Peyer's patch (tissue), 4 donors: ENCODE measurements at places on chromosomes 2 and 18. TPM values are rescaled to one million over a fixed set of nuclear protein-coding genes. Genes with fewer than 3 reads are reported as not detected.
A peak's percentile ranks its signal among the peaks of the same experiment; 100 is the strongest.

ANKRD62 gene
- not detected for total RNA-seq

HOXD12 gene
- total RNA-seq = not detected

CDKL4 gene
- 4.1 TPM for total RNA-seq

SERPINB3 gene
- not detected for total RNA-seq

CNGA3 gene
- not detected for total RNA-seq

MAL gene
- not detected for total RNA-seq

DNA sequence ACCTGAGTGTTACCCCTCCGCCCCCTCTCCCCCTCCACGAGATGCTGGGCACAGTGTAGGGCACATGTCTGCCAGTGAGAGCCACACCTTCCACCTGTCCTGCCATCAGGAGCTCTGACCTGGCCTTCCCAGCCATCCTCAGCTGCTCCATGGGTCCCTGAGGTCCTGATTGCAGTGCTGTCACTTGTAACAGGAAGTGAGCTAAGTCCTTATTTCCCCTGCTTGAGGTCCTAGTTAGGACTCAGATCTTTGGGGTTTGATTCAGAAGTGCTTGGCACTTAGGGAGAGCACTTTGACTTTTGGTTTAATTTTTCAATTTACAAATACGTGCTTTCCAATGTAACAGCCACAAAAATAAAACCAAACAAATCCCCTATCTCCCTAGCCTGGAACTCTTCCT lies 125.5 kb downstream of the WDSUB1 start:
- H3K27me3 ChIP-seq = no peaks in the 10 kb centered on the region
- H3K27ac ChIP-seq = no peak overlapping the region
- no peak overlapping the region for H3K4me3 ChIP-seq
- no peak for DNase-seq
- H3K36me3 ChIP-seq = no peaks in the 10 kb centered on the region
- H3K4me1 ChIP-seq = no peaks in the 10 kb centered on the region

- no peak overlapping the region for H3K27ac ChIP-seq
- peak; percentile 55 for DNase-seq
- H3K27me3 ChIP-seq = no peaks in the 10 kb centered on the region
- no peak overlapping the region for H3K4me3 ChIP-seq
- no peaks in the 10 kb centered on the region for H3K4me1 ChIP-seq
Measured at GRCh38 chr2:109238580-109238979, 109.6 kb downstream of the SH3RF3 start.

- DNase-seq = no peak
- H3K27me3 ChIP-seq = peaks cover 2% of the 10 kb centered on the region
- H3K27ac ChIP-seq = no peak overlapping the region
Measured at GRCh38 chr2:197088694-197089093, 162.2 kb upstream of the PGAP1 start.

DNA sequence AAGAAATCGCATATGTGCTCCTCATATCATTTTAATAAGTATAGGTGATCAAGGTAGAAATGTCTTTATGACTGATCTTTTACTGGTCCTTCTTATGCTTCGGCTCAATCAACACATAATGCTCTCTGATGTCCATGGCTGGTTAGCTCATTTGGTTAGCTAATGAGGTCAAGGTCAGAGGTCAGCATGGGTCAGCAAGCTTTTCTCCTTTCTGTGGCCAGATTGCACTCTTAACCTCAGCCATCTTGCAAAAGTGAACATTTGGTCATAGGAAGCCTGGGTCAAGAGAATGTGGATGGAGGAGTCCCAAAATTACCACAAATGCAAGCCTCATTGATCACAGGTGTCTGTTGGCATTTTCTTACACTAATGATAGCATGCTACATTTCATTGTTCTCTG lies 35.4 kb upstream of the DARS1 start:
- H3K4me1 ChIP-seq = no peaks in the 10 kb centered on the region
- H3K27me3 ChIP-seq = no peaks in the 10 kb centered on the region
- H3K36me3 ChIP-seq = no peaks in the 10 kb centered on the region
- no peak overlapping the region for H3K27ac ChIP-seq

- no peak overlapping the region for H3K4me3 ChIP-seq
- DNase-seq = no peak
- no peaks in the 10 kb centered on the region for H3K4me1 ChIP-seq
- H3K27ac ChIP-seq = no peak overlapping the region
Measured at GRCh38 chr2:110688594-110689091, 10.8 kb upstream of the BUB1 start.

- H3K4me3 ChIP-seq = no peak overlapping the region
- H3K4me1 ChIP-seq = no peaks in the 10 kb centered on the region
- no peaks in the 10 kb centered on the region for H3K27me3 ChIP-seq
- no peaks in the 10 kb centered on the region for H3K36me3 ChIP-seq
Measured at GRCh38 chr2:231914077-231914690, 12.0 kb downstream of the NPPC start.

- no peak overlapping the region for H3K4me3 ChIP-seq
- no peak overlapping the region for H3K27ac ChIP-seq
- H3K27me3 ChIP-seq = no peaks in the 10 kb centered on the region
- no peaks in the 10 kb centered on the region for H3K36me3 ChIP-seq
Measured at GRCh38 chr18:26765498-26765897, 100.0 kb downstream of the AQP4 start.

- no peak for DNase-seq
- no peaks in the 10 kb centered on the region for H3K4me1 ChIP-seq
- no peaks in the 10 kb centered on the region for H3K27me3 ChIP-seq
- no peak overlapping the region for H3K4me3 ChIP-seq
- no peaks in the 10 kb centered on the region for H3K36me3 ChIP-seq
- no peak overlapping the region for H3K27ac ChIP-seq
Measured at GRCh38 chr2:187482796-187483195, 34.7 kb upstream of the CALCRL start.

DNA sequence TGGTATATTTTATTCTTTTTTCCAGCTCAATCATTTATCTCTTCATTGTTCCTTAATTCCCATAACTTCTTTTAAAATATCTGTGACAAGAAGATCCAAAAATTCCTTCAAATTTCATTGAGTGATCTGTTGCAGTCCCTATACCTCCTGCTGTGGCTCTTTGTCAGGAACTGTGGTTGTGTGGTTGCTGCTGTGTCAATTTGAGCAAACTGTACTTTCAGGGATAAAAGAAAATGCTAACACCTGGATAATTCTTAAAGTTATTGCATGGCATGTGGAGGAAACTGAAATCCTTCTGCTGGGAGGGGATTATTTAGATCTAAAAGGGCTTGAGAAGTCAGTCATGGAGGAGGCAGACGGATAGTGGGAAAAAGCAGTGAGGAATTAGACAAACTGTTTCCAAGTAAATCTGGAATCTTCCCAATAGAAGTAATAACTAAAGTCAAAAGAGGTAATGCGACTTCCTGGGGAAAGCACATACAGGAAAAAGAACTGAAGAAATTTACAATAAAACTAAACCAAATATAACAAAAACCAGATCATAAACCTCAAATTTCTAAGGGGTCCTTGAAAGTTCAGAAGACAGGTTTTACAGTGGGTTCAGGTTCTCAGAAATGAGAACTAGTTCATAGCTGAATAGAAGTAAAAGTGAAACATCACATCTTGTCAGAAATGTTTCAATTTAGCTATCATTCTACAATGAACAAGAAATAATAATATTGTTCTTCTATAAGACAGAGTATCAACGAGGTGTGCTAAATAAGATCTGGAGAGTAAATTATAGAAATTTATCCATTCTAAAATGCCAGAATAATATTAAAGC lies 33.5 kb upstream of the CD226 start:
- H3K4me1 ChIP-seq = no peaks in the 10 kb centered on the region
- no peaks in the 10 kb centered on the region for H3K27me3 ChIP-seq
- no peak overlapping the region for H3K4me3 ChIP-seq
- DNase-seq = no peak
- no peak overlapping the region for H3K27ac ChIP-seq

DNA sequence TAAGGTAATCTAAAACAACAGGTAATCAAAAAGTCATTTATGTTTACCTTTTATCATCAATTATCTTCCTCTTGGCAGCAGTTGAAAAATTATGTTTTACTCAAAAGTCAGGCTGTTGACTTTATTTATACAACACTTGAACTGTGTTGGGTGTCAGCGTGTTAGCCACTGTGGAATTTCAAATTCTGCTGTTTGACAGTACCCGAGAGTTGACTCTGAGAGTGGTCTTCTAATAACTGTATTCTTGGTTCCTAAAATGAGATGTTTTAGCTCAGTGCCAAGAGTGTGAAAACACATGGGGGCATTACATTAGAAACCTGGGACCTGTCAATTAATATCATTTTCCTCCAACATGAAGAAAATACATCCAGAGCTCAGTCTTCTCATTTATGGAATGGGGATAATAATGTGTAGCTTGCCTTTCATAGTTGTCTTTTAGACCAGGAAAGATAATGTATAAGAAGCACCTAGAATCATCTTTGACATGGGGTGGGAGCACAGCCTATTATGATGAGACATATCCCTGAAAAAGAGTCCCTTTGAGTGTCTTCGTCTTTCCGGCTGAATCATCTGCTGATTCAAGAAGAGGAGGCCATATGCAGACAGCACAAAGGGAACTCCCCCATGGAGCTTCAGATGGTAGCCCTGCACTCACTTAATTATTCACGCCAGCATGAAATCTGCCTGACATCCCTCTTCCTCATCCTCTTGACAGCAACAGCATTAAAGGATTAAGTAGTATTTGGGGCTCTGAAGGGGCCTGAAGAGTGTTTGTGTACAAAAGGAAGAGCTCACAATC lies 89.1 kb downstream of the AFF3 start:
- H3K27me3 ChIP-seq = no peaks in the 10 kb centered on the region
- H3K27ac ChIP-seq = no peak overlapping the region
- no peak for DNase-seq
- no peak overlapping the region for H3K4me3 ChIP-seq
- no peaks in the 10 kb centered on the region for H3K36me3 ChIP-seq

- DNase-seq = no peak
- no peak overlapping the region for H3K4me3 ChIP-seq
- H3K27me3 ChIP-seq = no peaks in the 10 kb centered on the region
- no peaks in the 10 kb centered on the region for H3K36me3 ChIP-seq
- H3K4me1 ChIP-seq = no peaks in the 10 kb centered on the region
- H3K27ac ChIP-seq = no peak overlapping the region
Measured at GRCh38 chr2:180709392-180710145, 270.8 kb upstream of the UBE2E3 start.

DNA sequence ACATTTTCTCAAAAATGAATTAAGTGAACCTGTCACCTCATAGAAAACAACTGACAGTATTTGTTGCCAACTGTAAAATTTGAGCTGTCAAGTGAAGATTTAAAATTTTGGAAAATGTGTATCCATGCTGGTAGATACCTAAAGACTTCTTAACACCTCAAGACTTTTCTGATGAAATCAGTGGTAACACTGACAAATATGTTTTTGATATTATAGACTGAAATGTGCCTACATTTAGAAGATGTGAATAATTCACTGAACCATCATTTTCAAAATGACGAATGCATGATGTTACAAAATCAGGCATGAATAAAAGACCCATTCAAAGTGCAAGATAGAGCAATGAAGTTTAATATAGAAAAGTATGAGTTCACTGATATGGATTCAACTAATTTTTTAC lies 51.5 kb upstream of the ASPRV1 start:
- H3K36me3 ChIP-seq = no peaks in the 10 kb centered on the region
- H3K4me3 ChIP-seq = no peak overlapping the region
- H3K4me1 ChIP-seq = no peaks in the 10 kb centered on the region
- no peak for DNase-seq
- no peaks in the 10 kb centered on the region for H3K27me3 ChIP-seq

- no peaks in the 10 kb centered on the region for H3K36me3 ChIP-seq
- H3K27ac ChIP-seq = no peak overlapping the region
- DNase-seq = no peak
- no peak overlapping the region for H3K4me3 ChIP-seq
Measured at GRCh38 chr2:201420442-201421113, 30.7 kb downstream of the TRAK2 start.

- peak; percentile 18 for DNase-seq
- peak overlapping the region; percentile 87 for H3K4me3 ChIP-seq
- H3K4me1 ChIP-seq = no peaks in the 10 kb centered on the region
- H3K27ac ChIP-seq = peak overlapping the region; percentile 85
Measured at GRCh38 chr18:48539406-48540250, 797 bp downstream of the CTIF start.

DNA sequence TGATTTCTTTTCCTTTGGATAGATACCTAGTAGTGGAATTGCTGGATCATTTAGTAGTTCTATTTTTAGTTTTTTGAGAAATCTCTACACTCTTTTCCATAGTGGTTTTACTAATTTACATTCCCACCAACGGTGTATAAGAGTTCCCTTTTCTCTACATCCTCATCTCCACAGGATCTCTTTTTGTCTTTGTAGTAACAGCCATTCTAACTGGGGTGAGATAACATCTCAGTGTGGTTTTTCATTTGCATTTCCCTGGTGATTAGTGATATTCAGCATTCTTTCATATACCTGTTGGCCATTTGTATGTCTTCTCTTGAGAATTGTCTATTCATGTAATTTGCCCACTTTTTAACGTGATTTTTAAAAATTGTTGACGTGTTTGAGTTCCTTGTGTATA lies 13.8 kb downstream of the RFTN2 start:
- no peaks in the 10 kb centered on the region for H3K27me3 ChIP-seq
- no peak overlapping the region for H3K4me3 ChIP-seq
- no peak for DNase-seq
- H3K27ac ChIP-seq = no peak overlapping the region

DNA sequence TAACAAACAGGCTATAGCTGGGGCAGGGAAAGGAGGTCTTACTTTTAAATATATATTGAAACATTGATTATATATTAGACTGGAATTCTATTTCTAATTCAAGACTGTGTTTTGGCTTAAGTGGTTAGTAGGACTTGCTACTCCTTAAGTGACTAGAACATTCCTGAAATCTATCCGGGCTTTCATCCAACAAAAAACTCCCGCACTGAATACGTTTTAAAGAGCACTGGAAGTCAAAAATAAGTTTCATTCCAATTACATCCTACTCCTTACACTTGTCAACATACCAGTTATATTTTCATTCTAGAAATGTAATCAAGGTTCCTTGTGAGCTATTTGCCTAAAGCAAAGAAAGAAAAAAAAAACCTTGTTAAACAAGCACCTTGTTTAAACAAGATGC lies 204.6 kb downstream of the SP3 start:
- H3K4me3 ChIP-seq = no peak overlapping the region
- H3K27ac ChIP-seq = no peak overlapping the region
- H3K27me3 ChIP-seq = no peaks in the 10 kb centered on the region
- H3K36me3 ChIP-seq = no peaks in the 10 kb centered on the region
- H3K4me1 ChIP-seq = no peaks in the 10 kb centered on the region

- no peaks in the 10 kb centered on the region for H3K27me3 ChIP-seq
- H3K27ac ChIP-seq = no peak overlapping the region
Measured at GRCh38 chr2:54624591-54625071, 98.8 kb upstream of the EML6 start.

- no peak for DNase-seq
- no peaks in the 10 kb centered on the region for H3K27me3 ChIP-seq
- no peak overlapping the region for H3K4me3 ChIP-seq
- H3K4me1 ChIP-seq = no peaks in the 10 kb centered on the region
Measured at GRCh38 chr2:149094217-149095015, 55.9 kb downstream of the LYPD6B start.

DNA sequence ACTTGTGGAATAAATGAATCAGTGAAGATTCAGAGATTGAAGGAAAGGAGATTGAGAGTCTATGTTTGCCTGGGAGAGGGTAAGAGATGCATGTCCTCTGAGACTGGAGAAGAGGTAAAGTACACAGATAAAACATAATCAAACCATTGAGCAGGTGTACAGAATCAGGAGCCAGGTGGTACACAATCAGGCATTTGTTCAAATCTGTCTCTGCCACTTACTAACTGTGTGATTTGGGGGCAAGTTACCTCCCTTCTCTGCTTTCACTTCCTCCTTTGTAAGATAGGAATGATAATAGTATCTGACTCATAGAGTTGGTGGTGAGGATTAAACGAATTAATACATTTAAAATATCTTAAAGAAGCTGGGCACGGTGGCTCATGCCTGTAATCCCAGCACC lies 94.0 kb downstream of the CDK15 start:
- DNase-seq = no peak
- no peak overlapping the region for H3K4me3 ChIP-seq
- H3K27me3 ChIP-seq = no peaks in the 10 kb centered on the region
